T-helper 17 cell (primary cell): ENCODE measurements at places on chromosomes 3 and 15.

DNA sequence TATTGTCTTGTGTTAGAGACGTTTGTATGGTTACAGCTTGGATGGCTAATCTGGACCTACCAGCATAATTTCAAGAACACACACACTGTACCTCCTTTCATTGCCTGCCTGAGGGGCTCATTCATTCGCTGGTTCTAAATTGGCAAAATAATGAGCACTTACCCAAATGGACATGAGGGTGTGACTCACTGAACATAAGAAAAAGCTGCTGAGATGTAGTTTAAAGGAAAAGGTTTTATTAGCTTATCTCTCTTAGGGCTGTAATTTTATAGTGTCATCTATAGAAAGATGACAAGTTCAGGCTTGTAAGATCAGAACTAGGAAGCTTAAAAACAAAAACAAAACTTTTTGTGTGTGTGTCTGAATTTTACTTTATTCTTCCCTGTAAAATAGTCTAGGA lies 120.7 kb upstream of the WNT7A start:
- DNase-seq, result no peak

GRCh38 chr15:95887666-95888390 lies 442.7 kb upstream of the NR2F2 start:
- DNase-seq, result no peak

GRCh38 chr3:116440196-116440595 lies 5.1 kb downstream of the LSAMP start:
- DNase-seq, result no peak

DNA sequence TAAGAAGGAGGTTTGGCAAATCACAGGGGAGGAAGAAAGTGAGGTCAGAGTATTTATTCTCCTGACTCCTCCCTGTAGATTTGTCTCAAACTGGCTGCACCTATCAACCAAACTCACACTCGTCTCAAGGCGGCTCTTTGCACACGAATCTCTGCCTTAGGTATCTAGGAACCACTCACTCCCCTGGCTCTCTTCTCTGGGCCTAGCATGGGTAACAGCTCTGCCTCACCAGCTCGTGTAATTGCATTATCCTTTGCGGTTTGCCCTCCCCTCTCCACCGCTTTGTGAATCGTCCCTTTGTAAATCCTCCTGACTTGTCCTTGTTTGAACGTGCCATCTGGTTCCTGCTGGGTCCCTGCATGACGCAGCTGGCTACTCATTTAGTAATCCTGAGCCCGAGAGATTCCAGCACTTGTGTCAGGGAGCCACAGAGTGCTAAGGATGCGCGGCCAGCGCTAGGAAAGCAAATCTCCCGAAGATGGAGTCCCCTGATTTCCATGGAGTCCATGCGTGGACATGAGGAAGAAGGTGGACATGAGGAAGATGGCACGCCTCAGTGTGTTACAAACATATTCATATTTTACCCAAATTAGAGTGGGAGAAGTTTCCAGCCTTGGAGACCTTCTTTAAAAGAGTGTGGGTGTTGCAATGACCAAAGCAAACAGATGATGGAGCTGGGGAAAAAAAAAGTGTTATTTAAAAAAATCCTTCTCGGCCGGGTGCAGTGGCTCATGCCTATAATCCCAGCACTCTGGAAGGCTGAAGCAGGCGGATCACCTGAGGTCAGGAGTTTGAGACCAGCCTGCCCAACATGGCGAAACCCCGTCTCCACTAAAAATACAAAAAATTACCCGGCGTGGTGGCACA lies 26.7 kb downstream of the NRROS start:
- no peak for DNase-seq

DNA sequence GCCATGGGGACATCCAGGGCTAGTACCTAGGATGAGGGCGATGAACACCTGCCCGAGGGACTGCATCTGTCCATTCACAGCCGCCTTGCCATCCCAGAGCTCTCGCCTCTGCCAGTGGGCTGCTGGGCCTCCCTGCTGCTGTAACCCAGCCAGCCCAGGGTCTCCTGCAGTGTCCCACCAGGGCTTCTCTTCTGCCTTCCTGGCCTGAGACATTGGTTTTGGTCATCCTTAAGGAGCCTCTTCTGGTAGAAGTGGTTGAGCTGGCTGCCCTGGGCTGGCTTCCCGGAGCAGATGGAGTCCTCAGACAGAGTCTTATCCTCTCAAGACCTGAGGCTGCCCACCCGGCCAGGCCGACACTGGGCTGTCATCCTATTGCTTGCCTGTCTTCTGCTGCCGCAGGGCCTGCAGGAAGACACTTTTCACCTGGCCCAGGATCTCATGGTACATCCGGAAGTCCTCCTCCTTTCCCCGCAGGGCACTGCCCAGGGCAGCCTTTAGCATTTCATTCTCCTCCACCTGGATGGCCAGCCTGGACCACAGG lies 6.1 kb upstream of the HHATL start:
- DNase-seq, result no peak

DNA sequence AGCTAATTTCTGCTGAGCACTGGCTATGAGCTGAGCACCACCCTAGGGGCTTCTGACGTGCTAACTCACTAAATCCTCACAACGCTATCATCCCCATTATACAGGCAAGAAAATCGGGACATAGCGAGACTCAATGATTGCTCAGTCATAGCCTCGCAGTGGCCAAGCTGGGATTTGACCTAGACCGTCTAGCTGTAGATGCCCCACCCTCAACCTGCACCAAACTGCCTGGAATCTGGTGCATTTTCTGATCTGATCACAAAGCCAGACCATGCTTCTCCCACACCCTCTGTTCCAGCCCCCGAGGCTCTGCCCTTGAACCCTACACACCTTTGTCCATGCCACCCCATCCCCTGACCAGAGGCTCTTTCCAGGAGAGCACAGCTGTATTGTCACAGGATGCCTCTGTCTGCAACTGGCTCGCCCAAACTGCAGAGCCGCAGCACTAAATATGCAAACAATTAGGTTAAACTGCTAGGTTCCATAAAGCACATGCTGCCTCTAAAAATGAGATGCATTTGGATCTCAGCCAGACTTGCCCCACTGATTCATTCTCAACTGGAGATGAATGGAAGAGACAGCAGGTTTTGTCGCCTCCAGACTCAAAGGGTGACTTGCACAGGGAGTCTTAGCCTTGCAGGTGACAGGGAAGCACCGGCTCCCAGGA lies 95.2 kb downstream of the NUP210 start:
- DNase-seq, result no peak

DNA sequence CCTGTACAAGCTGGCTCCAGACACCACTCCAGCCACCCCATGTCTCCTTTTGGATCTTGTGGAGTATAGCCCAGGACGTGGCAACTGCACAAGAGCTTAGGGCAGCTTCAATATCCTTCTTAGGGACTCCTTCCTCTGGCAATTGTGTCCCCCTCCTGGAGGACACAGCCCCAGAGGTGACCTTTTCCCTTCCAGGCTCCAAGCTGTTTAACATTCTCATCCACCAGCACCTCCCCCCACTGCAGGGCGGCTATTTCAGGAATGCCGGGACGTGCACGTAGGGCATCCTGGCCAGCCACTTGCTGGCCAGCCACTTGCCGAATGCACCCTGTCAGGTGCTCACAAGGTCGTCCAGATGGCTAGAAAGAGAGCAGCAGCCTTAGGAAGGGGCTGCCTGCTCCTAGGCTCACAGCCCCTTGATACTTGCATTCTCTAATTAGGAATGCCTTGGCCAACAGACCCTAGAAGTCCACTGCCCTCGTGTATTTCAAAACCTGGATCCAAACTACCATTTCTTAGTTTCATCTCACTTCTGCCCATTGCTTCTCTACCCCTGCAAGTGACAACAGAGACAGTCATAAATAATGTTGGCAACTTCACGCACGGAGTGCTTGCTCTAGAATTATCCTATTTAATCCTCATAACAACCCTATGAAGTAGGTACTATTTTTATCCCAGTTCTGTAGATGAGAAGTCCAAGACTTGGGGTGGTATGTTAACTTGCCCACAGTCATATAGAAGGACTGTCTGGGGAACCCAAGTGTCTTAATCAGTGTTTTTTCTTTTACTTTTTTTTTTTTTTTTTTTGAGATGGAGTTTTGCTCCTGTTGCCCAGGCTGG lies 24.5 kb upstream of the IDH2 start:
- no peak for DNase-seq

GRCh38 chr3:95506174-95506573 lies 1308.2 kb upstream of the EPHA6 start:
- DNase-seq, result no peak

- DNase-seq, result no peak
These were observed 2.7 kb upstream of the ALS2CL start for GRCh38 chr3:46695962-46696894.

DNA sequence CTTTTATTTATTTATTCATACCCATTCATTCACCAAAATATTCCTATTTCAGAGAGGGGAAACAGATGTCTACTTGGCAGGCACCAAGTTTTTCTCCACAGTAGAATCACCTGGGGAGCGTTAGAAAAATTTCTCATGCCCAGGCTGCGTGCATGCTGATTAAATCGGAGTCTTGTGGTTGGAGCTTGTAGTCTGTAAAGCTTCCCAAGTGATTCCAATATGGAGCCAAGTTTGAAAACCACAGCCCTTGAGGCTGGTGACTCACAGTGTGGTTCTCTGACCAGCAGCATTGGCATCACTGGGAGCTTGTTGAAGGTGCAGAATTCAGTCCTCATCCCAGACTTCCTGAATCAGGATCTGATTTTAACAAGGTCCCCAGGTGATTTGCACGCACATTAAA lies 49.7 kb downstream of the PDHB start:
- no peak for DNase-seq

DNA sequence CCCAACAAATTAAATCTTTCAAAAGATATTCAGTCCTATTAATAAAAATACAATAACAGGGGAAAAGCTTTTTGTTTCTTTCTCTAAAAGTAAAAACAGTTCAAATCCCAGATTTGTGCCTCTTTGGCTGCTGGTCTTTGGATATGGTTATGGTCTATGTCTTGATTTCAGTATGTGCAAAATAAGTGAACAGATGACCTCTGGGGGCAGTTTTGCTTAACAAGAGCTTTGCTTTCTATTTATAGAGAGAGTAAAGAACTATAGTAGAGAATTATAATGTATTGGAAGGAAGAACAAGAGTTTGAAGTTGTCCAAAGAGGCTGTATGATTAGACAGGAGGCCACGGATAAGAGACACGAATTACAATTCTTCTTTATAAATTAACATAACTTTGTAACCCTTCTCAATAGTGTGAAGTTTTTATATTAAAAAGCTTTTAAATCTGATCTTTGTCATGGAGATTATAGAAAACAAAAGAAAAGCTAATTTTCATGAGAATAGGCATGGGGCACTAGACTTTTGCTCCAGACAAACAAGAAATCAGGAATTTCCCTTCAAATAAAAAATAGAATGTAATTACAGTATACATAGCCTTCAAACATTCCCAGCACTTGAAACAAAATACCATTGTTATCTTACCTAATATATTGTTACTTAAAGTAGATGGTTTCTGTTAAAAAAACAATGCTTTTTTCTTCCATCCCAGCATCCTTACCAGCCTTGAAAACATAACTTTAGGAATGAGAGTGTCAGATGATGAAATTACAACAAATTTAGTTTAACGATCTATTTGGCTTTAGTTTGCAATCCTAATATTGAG lies 432.7 kb upstream of the ARHGEF26 start:
- DNase-seq, result no peak

DNA sequence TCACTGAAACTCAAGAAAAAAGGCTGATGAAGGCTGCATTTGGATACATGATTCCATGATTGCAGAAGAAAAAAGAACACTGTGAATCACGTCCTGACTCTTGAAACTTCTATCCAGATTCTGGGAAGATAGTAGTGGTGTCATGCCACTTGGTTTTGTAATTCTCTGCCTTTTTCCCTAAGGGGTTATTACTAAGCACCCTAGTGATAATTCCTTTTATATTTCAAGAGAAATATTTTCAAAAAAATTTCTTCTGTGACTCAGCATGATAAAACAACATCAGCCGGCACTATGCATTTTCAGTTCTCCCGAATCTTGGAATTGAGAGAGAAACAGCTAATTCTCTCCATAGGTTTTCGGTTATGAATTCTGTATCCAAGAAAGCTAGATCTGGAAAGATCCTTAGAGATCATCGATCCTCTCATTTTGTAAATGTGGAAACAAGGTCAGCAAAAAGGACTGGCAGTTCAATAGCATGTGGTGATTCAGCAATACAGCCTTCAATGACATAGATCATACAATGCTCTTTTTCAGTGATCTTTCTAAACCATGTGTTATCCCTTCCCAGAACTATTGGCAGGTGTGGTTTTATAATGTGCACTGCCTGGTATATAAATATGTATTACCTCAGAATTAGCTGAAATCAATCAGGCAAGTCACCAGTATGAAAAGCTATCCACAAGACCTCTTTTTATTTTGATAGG lies 42.6 kb upstream of the TP63 start:
- no peak for DNase-seq

DNA sequence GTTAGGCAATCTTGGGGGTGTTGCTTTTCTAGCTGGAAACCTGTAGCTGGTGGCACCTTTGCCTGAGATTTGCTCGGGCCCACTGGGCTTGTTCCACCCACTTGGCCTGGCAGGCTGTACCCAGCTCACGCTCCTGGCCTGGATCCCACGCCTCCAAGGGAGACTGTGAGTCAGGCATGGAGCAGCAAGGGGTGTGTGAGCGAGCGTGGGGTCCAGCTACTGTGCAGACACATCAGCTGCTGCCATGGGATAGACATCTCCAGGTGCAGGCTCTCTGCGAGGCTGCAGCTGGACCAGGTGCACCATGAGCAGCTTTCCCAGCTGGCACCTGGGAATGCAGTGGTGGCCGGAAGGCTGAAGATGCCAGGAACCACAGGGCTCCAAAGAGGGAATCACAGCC lies 36.0 kb downstream of the NR1D2 start:
- DNase-seq, result no peak

DNA sequence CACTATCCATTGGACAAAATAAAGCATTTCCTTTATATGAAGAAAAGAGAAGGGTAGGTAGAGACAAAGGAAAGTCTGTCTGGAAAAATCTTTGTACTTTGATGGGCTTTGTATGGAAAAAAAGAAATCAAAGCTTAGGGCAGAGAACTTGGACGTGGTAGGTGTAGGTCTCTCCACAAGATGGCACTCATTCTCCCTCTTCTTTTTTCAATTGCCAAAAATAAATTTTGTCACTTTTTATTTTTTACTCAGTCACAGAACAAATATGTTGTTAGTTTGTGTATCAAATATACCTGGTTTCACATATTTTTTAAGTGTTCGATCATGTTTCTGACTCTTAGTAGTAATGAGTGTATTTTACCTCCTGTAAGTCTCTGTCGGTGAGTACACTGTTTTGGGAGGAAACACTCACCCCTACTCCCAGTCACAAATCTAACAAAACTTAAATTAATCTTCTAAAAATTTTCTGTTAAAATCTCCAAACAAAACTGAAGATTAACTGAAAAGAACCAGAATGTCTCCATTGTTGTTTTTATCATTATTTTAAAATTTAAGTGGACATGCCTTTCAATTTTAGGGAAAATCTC lies 415.8 kb upstream of the GOLIM4 start:
- DNase-seq, result no peak

GRCh38 chr3:125059488-125060245 lies 3.9 kb upstream of the HEG1 start:
- no peak for DNase-seq

GRCh38 chr15:89835176-89835564 lies 20.5 kb upstream of the ANPEP start:
- DNase-seq, result no peak

DNA sequence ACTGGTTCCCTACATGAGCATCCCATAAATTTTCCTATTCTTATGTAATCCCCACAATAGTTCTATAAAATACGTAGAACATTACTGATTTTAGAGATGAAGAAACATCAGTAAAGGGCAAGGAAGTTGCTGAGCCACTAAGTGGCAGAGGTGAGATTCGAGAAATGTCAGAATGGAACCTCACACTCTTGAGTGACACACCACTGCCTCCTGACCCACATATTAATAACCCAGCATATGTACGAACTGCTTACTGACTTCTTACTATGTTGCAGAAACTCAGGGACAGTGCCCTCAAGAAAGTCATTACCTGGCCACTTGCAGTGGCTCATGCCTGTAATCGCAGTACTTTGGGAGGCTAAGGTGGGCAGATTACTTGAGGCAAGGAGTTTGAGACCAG lies 1022.4 kb downstream of the FHIT start:
- no peak for DNase-seq
